ENCODE measurements at places on chromosomes 16 and 17.

GRCh38 chr16:3659251-3659650, 4.8 kb downstream of the DNASE1 start:
- DNase-seq: no peak

DNA sequence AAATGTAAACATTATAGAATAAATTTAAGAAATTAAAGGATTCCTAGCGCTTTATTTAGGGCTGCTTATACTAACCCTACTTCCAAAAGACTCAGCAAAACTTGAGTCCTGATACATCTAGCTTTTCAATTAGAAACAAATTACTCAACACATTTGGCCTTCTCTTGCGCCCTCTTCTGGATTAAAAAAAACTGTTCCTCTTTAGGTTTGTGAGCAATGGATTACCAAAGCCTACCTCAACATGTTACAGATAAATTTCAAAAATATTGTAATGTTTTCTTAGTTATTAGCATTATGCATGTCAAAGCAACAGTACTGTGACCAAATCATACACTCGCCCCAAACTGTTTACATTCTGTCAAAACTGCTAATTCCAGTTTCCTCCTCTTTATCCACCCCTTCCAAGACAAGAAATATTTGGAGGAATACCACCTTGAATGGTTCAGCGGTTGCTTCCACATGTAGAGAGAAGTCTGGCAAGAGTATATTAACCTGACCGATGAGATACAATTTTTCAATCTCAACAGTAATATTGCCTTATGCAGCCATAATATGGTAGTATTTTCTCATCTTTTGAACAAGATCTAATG, 2.7 kb downstream of the NUFIP2 start:
- DNase-seq: peak; percentile 78

DNA sequence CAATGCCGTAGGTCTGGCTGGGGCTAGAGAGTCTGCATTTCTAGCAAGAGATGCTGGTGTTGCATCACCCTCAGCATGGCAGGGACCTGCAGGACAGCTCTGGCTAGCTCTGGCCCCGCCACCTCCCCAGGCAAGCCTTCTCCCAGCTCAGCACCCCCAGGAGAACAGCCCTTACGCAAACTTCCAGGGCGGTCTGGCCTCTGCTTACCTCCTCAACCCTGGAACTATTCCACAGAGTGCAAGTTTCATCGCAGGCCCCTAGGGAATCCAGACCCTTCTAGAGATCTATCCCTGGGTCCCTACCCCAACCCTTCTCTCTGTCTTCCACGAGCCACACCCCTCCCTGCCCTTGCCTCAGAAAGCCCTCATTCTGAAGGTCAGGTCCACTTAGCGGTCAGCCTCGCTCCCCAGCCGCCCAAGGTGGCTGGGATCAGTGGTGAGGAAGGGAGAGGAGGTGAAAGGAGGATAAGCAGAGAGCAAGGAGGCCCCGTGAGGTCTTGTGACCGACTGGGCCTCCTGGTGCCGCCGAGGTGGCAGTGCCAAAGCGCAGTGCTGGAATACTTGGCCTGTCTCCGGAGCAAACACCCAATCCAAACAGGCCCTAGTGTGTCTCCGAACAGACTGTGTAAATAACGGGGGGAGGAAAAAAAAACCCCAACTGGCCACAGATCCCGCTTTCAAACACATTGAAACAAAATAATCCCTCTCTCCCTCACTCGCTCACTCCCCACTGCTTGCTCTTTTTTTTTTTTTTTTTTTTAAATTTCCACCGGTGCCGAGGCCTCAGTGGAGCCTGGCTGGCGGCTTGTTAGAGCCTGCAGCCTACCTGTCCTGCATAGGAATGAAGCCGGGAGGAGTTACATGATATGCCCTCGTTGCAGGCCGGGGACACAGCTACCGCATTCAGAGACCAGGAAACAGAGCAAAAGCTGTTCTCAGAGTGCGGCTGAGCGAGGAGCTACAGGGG, 380.9 kb downstream of the SOX9 start:
- no peak for DNase-seq

- no peak for DNase-seq
Measured at GRCh38 chr17:78679495-78680395, 102.3 kb downstream of the CYTH1 start.

- DNase-seq: no peak
Measured at GRCh38 chr17:63279498-63280230, 166.4 kb downstream of the CYB561 start.

DNA sequence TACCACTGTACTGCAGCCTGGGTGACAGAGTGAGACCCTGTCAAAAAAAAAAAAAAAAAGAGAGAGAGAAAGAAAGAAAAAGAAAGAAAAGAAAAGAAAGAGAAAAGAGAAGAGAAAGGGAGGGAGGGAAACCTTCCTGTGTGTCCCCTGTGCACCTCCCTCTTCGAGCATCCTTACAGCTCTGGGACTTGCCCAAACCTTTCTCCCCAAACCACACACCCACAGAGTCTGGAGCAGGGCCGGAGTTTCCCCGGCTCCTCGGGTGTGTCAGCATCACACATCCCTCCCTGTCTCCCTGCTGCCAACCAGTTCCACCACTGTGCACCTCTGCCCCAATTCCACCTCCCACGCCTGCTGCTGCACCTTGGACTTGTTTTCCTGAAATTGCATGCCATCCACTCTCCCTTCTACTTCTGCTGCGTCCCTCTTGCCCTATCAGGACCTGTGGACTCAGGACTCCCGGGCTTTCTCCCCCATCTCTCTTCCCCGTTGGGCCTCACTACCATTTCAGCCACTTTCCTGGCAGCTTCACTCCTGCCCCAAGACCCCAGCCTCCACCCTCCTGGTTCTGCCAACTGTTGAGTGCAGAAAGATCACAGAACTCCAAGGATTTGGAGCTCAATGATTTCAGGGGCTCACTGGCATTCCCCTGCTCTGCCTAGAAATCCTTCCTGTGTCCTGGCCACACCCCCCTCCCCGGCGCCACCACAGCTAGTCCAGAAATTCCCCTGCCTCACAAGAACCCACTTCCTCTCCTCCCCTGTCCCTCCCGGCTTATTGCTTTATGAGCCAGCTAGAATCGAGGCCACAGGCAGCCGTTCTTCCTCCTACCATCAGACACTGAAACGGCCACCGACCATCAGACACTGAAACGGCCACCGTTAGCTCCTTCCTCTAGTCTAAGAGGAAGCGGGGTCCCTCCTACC, 3.7 kb upstream of the CDK3 start:
- no peak for DNase-seq

DNA sequence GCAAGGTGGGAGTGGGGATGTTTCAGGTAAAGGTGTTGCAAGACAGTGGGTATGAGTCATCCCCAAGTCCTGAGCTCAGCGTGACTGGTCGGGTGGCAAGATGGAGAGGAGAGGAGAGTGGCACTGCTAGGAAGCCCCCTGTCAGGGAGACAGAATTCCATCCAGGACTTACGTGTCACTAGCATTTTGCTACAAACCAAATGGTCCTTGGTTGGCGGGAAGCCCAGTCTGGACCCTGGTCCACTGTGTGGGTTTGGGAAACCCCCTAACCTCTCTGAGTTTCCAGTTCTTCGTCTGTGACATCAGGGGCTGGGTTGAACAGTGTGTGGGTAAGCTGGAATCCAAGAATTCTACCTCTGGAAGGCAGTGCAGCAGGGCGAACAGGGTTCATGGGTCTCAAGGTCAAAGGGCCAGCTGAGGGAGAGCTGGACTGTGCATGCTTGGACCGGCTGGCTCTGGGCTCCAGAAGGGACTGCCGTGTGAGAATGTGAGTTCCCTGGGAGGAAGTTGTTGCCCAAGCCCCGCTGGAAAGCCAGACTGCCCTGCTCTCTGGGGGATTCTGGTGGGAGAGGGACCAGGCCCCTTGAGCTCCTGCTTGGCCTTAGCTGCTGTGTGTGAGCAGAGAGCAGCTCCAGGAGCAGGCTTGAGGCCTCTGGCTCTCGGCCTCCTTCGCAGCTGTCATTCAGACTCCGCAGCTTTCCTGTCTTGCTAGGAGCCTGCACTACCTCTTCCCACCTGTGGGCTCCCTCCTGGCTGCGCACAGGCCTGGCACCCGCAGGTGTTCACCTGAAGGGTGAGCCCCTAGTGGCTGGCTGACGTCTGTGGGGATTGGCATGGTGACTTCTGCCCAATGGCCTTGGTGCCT, 84.6 kb downstream of the NT5M start:
- DNase-seq: no peak

DNA sequence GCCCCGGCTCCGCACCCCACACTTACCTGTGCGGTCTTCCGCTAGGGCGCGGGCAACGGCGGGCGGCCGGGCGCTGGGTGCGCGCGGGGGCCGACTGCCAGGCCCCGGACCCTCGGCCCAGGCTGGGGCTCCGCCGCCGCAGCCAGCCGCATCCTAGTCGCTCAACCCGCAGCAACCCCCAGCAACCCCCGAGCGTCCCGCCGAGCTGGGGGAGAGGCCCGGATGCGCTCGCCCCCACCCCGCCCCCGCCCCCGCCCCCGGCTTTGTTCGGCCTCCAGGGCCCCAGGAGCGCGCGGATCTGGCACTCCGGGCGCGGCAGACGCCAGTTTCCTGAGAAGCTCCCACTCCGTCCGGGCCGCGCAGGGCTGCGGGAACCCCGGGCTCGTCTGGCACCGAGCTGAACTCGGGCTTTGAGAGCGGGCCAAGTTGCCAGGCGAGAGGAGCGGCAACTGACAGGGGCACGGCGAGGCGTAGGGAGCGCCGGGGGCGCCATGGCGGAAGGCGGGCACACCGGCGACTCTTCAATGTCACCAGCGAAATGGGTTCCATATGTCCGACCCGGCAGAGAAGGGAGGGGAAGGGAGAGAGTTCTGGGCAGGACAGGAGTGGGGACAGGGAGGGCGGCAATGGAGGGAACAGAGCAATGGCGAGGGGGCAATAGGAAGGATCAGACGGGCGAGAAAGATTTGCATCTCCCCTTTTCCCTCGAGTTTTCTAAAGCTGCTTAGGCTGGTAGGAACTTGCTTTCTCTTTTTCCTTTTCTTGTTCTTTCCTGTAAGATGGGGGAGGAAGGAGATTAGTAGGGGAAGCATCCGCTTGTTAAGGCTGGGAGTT, 13.7 kb downstream of the HOXB4 start:
- no peak for DNase-seq

GRCh38 chr16:31270795-31271194, 11.0 kb downstream of the ITGAM start:
- no peak for DNase-seq

- no peak for DNase-seq
Measured at GRCh38 chr16:80806927-80807340, 2.5 kb upstream of the CDYL2 start.

GRCh38 chr16:59169168-59169567, 435.1 kb upstream of the GOT2 start:
- no peak for DNase-seq

- no peak for DNase-seq
Measured at GRCh38 chr17:27256225-27257030, 37.5 kb upstream of the WSB1 start.

DNA sequence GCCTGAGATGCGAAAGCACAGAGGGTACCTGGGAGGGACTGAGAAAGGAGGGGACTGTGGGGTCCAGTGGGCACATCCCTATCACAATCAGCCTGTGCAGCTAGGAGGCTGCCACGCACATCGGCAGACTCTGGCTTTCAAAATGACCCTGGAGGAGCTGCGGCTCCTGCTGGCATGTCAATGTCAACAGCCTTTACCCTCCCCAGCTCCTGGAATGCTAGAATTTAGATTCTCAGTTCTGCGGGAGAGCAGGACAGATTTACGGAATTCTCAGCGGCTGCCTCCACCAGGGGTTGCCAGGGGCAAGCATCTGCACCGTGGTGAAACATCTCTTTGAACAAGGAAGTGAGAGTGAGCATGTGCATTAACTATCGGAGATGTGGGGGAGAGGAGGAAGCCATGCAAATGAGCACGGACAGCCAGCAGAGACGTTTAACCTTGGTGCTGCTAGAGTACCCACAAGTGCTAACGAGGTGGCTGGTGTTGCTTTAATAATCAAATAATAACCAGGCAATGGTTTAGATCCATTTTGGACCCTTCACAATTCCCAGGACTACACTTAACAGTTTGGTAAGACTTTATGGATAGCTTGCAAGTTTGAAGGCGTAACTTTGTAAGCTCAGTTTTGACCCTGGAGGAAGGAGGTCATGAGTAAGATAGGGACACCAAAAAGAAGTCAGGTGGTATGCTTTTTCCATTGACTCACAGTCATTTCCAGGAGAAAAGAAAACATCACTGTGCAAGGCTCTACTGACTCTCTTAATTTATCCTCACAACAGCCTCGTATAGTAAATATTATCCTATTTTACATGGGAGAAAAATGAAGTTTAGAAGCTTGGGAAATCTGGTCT, 54.1 kb downstream of the XYLT1 start:
- DNase-seq: no peak

DNA sequence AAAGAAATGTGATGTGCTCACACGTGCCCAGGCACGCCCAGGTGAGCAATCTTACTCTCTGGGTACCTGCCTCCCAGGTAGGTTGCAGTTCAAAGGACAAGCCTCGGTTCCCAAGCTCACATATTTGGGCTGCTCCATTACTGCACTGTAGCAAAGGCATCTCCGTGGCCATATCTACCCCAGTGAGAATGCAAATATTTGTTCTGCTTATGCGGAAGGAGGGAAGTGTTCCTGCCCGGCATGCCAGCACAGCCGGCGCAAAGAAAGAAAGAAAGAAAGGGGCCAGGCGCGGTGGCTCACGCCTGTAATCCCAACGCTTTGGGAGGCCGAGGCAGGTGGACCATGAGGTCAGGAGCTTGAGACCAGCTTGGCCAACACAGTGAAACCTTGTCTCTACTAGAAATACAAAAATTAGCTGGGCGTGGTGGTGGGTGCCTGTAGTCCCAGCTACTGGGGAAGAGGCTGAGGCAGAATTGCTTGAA, 30.7 kb downstream of the SLC43A2 start:
- no peak for DNase-seq

DNA sequence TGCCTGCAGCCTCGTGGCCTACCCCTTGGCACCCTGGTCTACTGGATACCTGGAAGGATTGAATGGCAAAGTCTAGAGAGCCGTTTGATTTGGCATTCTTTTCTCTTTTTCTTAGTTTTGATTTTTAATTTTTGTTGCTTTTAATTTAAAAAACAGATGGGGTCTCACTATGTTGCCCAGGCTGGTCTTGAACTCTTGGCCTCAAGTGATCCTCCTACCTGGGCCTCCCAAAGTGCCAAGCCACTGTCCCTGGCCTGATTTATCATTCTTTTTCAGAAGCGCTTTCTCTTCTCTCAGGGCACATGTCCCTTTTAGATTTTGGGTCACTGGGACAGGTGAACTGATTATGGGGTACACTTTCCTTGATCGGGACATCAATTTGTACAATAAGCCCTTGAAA, 10.8 kb downstream of the ZC3H18 start:
- no peak for DNase-seq

- peak; percentile 92 for DNase-seq
Measured at GRCh38 chr17:16217002-16217635, at the start of gene PIGL. PIGL (plus strand) TSS chr17:16217210; CDS start chr17:16217227, 17 bp downstream.

DNA sequence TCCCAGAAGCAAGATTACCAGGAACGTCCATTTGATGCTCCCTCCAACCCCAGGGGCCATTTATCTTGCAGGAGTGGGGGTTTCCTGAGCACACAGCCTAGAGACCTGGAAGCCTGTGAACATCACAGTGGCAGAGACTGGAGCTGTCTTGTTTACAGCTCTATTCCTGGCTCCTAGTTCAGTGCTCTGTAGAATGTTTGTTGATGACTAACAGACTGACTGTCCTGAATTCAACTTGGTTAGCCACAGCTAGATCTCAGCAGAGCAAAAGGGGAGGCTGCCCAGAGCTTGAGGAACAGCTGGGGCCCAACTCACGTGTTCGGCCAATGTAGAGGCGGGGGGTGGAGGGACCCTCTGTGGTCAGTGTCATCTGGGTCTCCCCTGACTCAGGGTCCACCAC, 6.6 kb downstream of the ERN2 start:
- no peak for DNase-seq

- no peak for DNase-seq
Measured at GRCh38 chr16:80283466-80284392, 257.1 kb upstream of the DYNLRB2 start.

- DNase-seq: no peak
Measured at GRCh38 chr16:66574531-66574930, 4.7 kb upstream of the CMTM2 start.

- DNase-seq: no peak
Measured at GRCh38 chr16:1475552-1476114, 805 bp upstream of the CLCN7 start.

All from NCI-H460 (cell line).